CD14-positive monocyte (primary cell): ENCODE measurements at places on chromosomes 11 and 22. TPM values are rescaled to one million over a fixed set of nuclear protein-coding genes. Genes with fewer than 3 reads are reported as not detected.
A peak's percentile ranks its signal among the peaks of the same experiment; 100 is the strongest.

HEPACAM gene
- not detected for polyA plus RNA-seq

DPAGT1 gene
- 36.9 and 54.2 TPM in 2 replicates for polyA plus RNA-seq

PLET1 gene
- not detected in 2 replicates for polyA plus RNA-seq

DNA sequence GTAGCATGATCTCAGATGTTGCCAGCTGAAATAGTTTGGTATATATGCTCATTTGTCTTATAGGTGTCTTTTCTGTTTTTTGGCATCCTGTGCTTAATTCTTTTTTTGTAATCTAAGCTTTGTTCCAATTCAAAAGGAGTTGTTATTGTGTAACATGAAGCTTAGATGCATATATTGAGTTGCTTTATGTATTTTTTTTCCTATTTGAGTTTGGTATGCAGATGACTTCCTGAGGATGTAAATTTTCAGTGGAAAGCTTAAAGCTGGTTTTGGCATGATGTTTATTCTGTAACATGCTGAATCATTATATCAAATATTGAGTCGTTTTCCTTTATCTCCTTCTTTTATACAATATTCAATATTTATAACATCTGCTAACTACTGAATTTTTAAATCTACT lies 69.4 kb downstream of the DDX10 start:
- no peak for DNase-seq

DNA sequence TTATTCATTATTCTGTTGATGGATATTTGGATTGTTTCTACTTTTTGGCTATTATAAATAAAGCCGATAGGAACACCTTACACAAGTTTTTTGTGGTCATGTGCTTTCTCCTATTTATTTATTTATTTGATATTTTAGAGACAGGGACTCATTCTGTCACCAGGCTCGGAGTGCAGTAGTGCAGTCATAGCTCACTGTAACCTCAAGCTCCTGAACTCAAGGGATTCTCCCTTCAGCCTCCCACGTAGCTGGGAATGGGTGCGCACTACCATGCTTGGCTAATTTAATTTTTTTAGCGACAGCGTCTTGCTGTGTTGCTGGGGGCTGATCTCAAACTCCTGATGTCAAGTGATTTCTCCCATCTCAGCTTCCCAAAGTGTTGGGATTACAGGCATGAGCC lies 135.1 kb downstream of the UVRAG start:
- DNase-seq: no peak

DNA sequence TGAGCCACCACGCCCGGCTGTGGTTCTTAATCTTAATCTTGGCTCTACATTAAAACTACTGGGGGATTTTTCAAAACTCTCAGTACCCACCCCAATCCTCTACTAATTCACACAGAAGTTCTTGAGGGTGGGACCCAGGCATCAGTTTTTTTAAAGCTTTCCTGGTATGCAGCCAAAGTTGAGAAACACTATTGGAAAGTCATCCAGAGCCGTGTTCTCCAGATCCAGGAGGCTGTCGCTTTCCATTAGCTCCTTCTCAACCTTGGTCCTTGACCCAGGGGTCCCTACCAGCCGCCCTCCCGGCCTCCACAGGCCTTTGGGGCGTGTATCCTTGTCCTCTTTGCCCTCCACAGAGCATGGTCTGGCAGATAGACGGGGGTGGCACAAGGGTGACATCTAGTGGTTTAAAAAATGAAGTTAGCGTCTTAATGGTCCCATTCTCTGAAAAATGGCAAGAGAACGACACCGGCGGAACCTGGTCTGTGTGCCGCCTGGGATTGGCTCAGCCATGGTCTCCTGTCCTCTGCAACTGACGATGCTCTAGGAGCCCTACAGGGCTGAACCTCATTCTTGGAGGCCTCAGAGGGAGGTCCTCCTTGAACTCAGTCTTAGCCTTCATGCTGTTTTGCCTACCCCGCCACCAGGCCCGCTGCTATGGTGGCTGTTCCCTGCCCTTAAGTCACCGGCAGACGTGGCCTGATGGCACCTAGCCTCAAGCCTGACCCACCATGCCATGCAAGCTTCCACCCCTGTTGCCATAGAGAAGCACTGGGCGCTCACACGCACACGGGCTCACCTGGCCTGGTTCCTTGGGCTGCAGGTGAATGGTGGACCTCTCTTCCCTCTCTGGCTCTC lies 152.0 kb upstream of the SYN3 start:
- DNase-seq: no peak

DNA sequence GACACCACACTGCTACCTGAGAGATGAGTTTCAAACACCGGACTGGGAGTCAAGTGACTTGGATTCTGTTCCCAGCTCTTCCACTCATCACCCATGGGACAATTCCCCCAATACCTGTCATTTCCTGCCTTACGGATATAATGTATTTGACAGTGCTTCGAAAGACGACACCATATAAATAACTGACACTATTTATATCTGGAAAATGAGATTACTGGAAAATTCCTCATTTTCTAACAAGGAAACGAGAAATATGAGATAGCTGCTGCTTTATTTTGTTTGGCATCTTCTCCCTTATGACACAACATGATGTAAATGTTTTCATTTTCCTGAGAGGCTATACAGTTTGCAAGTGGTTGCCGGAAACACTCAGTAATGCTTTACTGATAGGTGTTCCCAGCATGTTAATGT lies 8.6 kb downstream of the HSCB start:
- DNase-seq: no peak

DNA sequence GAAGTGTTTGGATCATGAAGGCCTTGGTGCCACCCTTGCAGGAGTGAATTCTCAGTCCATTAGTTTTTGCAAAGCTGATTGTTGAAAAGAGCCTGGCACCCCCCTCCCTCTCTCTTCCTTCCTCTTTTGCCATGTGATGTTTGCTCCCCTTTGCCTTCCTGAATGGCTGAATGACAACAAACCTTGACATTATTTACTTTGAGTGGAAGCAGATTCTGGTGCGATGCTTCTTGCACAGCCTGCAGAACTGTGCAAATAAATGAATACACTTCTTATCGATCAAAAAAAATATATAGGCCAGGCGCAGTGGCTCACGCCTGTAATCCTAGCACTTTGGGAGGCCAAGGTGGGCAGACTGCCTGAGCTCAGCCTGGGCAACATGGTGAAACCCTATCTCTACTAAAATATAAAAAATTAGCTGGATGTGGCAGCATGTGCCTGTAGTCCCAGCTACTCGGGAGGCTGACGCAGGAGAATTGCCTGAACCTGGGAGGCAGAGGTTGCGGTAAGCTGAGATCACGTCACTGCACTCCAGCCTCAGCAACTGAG lies 2.0 kb upstream of the NARS2 start:
- peak; percentile 9 for DNase-seq

- DNase-seq: no peak
These were observed 64.9 kb upstream of the OPCML start for GRCh38 chr11:133597236-133597635.

DNA sequence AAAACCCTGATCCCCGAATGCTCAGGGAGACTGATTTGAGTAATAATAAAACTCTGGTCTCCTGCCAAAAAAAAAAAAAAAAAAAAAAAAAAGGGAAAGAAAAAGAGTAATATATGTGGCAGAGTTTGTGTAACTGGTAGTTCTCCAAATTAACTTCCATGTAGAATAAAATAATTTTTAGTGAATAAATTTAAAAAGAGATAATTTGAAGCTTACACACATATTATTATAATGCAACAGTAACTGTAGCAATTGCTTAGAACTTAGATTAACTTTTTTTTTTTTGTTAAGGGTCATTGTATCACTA lies 11.0 kb upstream of the MRPL17 start:
- DNase-seq: no peak

- peak; percentile 30 for DNase-seq
These were observed 36.8 kb downstream of the CELF1 start for GRCh38 chr11:47516155-47516554.

DNA sequence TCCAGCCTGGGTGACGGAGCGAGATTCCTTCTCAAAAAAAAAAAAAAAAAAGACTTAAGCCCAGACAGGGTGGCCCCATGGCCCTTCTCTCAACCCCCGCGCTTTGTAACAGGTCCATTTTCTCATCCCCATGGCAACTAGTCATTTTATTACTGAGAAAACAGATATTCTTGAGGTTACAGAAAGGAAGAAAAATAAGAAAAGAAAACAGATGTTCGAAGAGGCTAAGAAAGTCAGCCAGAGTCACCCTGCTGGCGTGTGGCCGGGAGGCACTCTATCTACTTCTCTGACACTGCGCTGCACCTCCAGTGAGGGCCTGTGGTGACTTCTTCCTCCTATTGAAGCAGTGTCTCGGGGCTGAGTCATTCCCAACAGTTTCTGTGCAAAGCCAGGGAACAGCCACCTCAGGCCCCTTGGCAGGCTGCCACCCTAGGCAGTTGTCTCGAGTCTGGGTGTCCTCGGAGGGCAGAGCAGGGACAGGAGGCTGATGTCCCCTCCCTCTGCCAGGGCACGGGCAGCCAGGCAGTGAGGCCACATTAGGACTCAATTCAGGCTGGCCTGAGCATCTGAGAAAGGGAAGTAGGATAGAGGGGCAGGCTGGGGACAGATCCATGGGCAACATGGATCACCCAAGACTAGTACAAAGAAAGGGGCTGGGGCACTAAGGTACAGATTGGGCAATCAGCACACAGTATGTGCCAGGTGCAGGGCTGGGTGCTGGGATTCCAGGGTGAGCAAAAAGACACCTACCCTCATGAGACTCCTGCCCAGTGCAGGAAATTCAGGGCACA lies 16.4 kb upstream of the SYVN1 start:
- DNase-seq: peak; percentile 95

DNA sequence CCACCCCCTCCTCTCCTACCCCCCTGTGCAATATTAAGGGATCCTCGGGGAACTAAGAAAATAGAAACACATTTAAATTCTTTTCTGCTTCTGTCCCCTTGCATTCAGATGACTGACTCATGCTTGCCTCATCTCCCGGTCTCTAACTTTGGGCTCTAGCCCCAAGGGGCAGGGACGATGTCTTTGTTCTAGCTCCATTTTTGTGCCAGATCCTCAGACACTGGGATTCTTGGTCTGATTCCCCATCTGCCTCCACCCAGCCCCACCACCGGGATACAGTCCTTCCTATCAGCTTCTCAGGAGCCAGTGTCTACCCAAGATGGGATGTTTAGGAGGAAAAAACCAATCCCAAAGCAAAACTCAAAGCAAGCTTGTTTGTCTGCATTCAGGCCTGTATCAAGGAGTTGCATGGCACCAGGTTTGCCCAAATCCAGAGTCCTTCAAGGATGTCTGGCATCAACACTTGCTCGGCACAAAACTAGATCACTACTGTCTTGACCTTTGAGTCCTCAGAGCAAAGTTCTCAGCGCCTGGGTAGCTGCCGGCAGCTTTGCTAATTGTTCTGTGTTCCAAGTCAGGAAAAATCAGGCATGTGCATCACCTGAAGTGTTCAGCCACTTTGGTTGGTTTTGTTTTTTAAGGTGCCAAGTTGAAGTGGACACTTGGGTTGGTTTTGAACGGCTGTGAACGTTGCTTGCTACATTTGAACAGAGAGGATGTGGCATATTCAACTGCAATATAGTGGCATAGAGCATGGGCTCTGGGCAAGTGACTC lies 212.8 kb downstream of the DSCAML1 start:
- DNase-seq: no peak

GRCh38 chr11:115067471-115067870 lies 389.1 kb downstream of the NXPE2 start:
- DNase-seq: no peak
